ENCODE measurements at places on chromosomes 16 and 17. TPM values are rescaled to one million over a fixed set of nuclear protein-coding genes. Genes with fewer than 3 reads are reported as not detected.

Gene CD300H
- not detected for total RNA-seq

Gene QPRT
- 0.07 TPM for total RNA-seq

Gene TMIGD1
- total RNA-seq = not detected

Gene TUBG2
- 8.4 TPM for total RNA-seq

Gene OR3A3
- not detected for total RNA-seq

Gene KRT9
- total RNA-seq = not detected

Gene C16orf96
- not detected for total RNA-seq

Gene KRTAP16-1
- total RNA-seq = not detected

Gene ZG16
- not detected for total RNA-seq

Gene FOXN1
- total RNA-seq = not detected

Gene RNU2-1
- total RNA-seq = not detected

Gene ATP2A1
- total RNA-seq = 0.36 TPM

Gene IL17C
- total RNA-seq = not detected

Gene PLA2G10
- not detected for total RNA-seq

Gene GNG13
- total RNA-seq = not detected

Gene PRMT7
- total RNA-seq = 42.7 TPM

Gene CD300LB
- not detected for total RNA-seq

Gene GPR179
- total RNA-seq = not detected

Gene SLC22A31
- 0.07 TPM for total RNA-seq

Measured in thoracic aorta endothelial cell (primary cell).